ENCODE measurements at places on chromosomes 12 and 14.

- DNase-seq = no peak
Measured at GRCh38 chr12:104957719-104958000, 430 bp downstream of the SLC41A2 start.

DNA sequence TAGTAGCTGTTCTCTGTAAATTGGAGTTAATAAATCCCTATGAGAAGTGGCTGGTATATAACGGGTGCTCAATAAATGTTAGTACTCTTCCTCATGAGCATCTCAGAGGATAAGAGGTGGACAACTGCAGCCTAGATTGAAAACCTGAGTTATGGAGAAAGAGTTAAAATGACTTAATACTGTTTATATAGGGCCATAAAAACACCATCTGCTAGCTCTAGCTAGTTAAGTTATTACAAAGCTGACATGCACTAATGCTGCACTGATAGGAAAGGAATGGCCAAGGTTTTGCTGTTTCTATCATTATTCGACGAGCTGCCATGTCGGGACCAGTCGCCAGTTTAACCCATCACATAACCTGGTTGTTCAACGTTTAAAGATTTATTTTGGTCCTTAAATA lies 72.0 kb upstream of the SEL1L start:
- DNase-seq = no peak

DNA sequence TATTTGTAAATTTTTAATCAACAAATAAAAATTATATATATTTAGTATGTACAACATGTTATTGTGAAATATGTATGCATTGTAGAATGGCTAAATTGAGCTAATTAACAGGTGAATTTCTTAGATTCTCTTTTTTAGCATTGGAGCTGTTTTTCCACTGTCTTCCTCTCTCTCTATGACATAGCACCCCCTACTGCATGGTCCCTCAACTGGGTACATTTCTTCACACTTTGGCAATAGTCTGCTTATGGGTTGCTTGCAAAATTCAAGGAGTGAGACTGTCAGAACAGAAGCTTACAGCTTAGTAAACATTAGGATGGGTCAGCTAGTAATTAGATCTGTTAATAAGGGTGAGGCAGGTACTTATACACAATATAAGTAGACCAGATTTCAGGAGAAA lies 658.5 kb upstream of the MGAT4C start:
- no peak for DNase-seq

GRCh38 chr14:73277376-73277775 lies 40.1 kb downstream of the PAPLN start:
- no peak for DNase-seq

DNA sequence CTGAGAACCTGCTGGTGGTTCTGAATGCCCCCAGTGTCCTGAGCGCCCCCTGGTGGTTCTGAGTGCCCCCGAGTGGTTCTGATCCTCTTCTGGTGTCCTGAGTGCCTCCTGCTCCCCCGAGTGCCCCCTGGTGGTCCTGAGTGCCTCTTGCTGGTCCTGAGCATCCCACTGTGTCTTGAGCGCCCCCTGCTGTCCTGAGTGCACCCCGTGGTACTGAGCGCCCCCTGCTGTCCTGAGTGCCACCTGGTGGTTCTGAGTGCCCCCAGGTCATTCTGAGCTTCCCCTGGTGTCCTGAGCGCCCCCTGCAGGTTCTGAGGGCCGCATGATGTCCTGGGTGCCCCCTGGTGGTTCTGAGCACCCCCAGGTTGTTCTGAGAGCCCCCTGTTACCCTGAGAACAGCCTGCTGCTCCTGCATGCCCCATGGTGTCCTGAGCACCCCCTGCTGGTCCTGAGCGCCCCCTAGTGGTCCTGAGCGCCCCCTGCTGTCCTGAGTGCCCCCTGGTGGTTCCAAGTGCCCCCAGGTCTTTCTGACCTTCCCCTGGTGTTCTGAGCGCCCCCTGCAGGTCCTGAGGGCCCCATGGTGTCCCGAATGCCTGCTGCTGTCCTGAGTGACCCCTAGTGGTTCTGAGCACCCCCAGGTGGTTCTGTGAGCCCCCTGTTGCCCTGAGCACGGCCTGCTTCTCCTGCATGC lies 1165.4 kb downstream of the TMEM121 start:
- DNase-seq = no peak

DNA sequence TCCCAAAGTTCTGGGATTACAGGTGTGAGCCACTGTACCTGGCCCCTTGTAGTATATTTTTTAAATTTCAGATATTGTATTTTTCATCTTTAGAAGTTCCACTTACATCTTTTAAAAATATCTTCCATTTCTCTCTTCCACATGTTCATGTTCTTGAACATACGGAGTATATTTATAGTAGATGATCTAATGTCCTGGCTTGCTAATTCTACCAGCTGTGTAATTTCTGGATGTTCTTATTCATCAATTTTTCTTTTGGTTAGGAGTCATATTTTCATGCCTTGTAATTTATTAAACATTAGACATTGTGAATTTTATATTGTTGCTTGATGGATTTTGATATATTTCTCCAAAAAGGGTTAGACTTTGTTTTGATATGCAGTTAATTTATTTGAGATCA lies 30.8 kb downstream of the NTN4 start:
- no peak for DNase-seq

DNA sequence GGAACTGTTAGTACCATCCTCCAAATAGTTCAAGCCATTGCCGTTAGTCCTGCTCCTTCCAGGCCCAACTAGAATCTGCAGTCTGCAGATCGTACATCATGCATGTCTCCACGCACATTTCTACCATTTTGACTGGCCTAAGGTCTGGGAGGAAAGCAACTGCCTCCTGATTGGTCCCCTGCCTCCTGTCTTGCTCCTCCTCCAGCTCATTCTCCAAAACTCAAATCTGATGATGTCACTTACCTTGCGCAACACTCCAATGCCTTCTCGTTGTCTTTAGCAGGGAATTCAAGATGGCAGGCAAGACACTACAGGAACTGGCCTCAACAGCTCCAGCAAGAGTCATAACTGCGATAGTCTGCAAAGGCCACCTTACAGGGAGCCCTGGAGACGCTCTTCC lies 9.7 kb upstream of the HCAR1 start:
- no peak for DNase-seq

GRCh38 chr14:34843011-34843554 lies 32.1 kb downstream of the BAZ1A start:
- DNase-seq = no peak

DNA sequence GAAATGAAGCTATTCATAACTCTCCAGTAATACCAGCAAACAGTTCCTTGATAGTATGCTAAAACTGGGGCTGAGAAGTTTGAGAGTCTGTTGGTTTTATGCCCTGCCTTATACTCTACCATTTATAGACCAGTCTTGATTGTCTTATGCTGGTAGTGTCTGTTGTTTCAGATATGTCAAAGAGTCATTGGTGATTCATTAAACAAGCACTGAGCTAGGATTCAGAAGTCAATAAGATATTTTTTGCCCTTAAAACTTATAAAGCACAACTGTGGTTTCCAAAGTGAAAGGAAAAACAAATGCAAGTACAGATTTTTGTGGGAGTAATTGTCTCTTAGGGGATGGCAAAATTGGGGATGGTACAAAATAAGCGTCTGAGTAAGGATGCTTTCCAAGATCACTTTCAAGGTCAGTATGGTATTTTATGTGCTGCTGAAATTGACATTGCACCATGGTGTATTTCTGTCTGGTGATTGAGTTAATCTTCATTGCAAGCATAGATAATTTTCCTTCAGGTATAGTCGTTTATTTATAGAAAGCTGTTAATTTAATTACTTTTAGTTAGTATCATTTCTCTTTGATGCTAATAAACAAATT lies 289.5 kb upstream of the E2F7 start:
- no peak for DNase-seq

- DNase-seq = no peak
Measured at GRCh38 chr14:50045039-50045711, 71.2 kb downstream of the VCPKMT start.

- no peak for DNase-seq
Measured at GRCh38 chr14:51942971-51943370, 46.4 kb upstream of the RTRAF start.

GRCh38 chr12:25322351-25322750 lies 71.6 kb upstream of the KRAS start:
- no peak for DNase-seq

DNA sequence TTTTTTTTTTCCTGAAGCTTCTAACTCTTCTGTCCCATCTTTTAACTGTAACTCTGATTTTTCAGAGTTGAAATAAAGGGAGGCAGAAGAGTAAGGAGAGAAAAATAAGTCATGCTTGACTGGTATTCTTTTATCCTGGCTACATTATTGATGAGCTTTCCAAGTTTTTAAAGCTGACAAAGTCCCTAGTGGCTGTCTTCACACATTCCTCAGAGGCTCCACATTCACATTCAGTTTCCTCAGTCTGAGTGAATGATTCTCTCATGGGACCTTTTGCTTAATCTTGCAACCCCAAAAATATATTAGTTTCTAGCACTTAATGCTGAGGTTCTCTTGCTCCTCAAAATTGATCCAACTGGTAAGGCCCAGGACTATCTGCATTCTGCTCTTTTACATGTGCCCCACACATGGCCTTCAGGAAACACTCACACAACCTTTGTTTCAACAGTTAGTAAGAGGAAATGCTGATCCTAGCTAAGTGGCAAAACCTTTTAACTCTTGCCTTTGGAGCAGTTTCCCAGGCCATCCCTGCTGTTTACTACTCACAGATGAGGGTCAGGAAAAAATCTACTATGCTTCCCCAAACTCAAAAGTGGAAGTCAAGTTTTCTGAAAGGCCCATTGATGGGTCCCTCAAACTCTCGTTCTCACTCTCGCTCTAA lies 61.7 kb upstream of the SLC6A15 start:
- no peak for DNase-seq

Data from iPS DF 6.9 (cell line).